ENCODE measurements at places on chromosomes 12 and 14.

DNA sequence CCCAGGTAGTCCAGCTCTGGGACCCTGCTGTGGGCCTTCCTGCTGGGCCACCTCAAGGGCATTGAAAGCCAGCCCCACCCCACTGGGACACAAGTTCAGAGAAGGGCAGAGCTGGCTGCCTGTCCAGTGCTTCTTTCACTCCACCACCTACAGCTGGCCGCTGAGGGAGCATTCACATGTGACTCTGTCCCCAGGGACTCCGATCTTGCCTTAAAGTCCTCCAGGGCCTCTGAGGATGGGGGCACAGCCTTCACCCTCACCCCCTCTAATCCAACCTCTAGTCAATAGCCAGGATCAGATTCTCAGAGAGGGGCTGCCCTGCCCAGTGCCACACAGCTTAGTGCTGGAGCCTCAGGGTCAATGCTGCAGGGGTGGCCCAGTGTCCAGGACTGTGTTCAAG lies 5.0 kb upstream of the CYP46A1 start:
- no peak for DNase-seq

GRCh38 chr12:6606331-6607131 lies 648 bp downstream of the CHD4 start:
- DNase-seq, result no peak

- no peak for DNase-seq
These were observed 991.4 kb downstream of the NRXN3 start for GRCh38 chr14:79161571-79161970.

DNA sequence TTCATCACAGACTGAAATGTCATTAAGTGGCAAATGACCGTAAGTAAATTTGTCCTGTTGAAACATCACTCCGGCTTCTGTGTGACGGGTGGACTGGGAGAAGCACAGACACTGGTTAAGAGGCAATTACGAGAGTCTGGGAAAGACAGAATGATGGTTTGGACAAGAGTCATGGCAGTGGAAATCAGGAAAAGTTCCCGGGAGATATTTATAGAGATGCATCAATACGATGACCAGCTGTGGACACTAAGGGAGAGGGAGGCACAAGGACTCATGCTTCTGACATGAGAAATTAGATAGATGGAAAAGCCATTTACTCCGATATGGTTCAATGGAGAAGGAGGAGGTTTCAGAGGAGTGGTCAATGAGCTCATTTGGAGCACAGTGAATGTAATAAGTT lies 27.3 kb downstream of the CKAP4 start:
- DNase-seq, result no peak

GRCh38 chr14:71529848-71530247 lies 402.4 kb upstream of the RGS6 start:
- DNase-seq, result peak; percentile 72

GRCh38 chr12:1205512-1206060 lies 214.6 kb downstream of the ERC1 start:
- DNase-seq, result no peak

GRCh38 chr12:51240971-51241370 lies 2.3 kb downstream of the DAZAP2 start:
- no peak for DNase-seq

DNA sequence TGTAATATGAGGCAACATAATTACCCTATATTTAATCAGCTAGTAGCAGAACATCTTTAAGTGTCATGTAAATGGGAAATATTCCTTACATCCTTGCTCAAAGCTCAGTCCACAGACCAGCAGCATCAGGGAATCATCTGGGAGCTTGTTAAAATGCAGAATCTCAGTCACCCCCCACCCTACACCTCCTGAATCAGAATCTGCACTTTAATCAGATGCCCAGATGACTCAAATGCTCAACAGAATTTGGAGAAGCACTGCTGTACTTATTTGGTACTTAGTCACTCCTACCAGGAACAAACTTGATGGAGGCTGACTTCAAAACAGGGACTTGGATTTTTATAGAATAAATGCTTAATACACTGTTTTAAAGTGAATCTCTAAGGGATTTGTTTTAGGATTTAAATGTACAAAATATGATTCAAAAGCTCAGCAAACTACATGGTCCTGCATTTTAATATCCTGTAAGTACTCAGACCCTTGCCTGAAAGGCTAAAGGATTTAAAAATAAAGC lies 96.5 kb downstream of the ARMH4 start:
- no peak for DNase-seq

- DNase-seq, result no peak
These were observed 186.9 kb upstream of the CNTN1 start for GRCh38 chr12:40505327-40505726.

- DNase-seq, result no peak
These were observed 8.6 kb upstream of the ANKRD9 start for GRCh38 chr14:102518063-102518648.

Measured in NCI-H1436 (cell line).